ENCODE measurements at places on chromosomes 12 and 14.

GRCh38 chr14:90692061-90692460, 124.2 kb downstream of the TTC7B start:
- no peak for DNase-seq

GRCh38 chr14:91419044-91419397, 1.4 kb upstream of the CCDC88C start:
- no peak for DNase-seq

DNA sequence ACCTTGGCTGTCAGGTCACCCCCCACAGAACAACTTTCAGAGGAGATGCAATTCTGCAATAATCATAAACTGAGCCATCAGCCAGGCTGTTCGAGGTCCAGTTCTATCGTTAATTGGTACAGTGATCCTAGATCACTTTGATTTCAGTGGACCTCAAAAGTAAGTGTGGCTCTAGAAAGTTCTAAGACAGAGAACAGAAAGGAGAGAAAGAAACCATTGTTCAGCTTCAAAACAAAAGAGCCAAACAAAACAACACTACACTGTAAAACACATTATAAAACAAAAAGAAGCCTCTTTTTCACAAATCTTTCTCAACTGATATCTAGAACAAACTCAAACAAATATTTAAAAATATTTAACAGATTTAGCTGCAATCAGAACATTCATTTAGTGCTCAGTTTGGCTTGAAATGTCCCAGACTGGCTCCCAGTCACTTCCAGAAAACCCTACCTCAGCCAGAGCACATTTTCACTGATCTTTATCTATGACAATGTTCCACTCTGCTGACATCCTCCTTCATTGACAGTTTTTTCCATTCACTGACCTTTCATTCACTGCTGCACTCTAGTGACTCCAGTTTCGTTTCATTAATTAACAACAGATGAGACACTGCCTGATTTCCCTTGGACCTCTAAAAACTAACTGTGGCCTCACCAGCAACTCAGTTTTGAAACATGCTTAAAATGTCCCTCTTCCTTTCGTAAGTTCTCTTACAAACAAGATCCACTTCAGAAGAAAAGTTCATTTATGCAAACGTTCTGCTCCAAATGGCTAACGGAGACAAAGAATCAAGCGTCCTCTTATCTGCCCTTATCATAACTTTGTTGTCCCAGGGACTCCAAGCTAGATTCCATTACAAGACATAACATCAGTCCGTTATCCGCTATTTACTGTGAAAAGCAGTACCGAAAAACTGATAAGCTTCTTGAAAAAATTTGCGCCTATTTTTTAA, 56.8 kb downstream of the DUSP16 start:
- DNase-seq: no peak

- DNase-seq: no peak
Measured at GRCh38 chr14:102979406-102979805, 56.9 kb downstream of the AMN start.

GRCh38 chr12:16789204-16789790, 183.3 kb upstream of the LMO3 start:
- DNase-seq: no peak

DNA sequence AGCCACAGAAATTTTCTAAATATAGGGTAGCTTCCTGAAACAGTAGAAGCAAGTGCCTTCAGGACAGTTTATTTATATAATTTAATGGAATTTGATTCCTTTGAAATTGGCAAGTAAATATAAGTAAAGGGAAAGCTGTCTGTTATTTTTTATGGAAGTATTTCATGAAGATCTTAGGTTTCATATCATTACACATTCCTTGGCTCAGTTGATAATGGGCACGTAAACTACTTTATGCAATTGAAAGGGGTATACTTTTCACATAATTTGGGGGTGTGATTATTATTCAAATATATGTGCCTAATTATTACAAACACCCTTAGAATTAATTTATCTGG, 71.1 kb upstream of the RAP1B start:
- DNase-seq: no peak

GRCh38 chr12:121079736-121080272, 40.8 kb upstream of the OASL start:
- no peak for DNase-seq

GRCh38 chr12:56230432-56231183, 757 bp downstream of the SLC39A5 start:
- no peak for DNase-seq

DNA sequence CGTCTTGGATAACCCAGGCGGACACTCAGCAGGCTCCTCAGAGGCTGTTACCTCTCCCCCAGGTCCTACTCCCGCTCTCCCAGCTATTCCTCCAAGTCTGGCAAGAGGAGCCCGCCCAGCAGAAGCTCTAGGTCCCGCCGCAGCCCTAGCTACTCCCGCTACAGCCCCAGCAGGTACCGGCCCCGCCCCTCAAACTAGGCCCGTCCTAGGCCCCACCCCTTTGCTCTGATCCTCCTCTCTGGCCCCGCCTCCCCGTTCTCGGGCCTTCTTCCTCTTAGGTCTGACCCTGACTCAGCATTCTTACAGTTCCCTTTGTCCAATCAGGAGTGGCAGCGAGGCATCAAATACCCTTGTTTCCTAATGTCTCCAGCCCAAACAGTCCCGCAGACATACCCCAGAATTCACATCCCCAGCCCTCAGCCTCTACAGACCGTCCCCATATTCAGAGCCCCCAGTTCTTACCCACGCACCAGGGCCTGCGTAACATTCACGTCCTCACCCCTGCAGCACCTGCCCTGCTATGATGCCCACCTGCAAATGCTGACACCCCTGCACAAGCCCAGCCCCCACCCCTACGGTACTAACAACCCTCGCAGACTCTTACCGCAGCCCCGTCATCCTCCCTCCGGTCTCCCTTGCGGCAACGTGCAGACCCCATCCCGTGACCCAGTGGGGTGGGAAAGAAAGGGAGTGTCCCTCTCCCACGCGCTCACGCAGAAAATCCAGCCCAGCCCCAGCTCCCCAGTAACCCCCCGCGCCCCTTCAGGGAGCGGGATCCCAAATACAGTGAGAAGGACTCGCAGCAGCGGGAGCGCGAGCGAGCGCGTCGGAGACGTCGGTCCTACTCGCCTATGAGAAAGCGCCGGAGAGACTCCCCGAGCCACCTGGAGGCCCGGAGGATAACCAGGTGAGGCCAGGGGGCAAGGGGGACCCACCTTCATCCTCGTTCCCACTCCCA, 25.0 kb upstream of the HSPB8 start:
- DNase-seq: no peak

- DNase-seq: no peak
Measured at GRCh38 chr14:89332031-89332430, 85.0 kb downstream of the FOXN3 start.

DNA sequence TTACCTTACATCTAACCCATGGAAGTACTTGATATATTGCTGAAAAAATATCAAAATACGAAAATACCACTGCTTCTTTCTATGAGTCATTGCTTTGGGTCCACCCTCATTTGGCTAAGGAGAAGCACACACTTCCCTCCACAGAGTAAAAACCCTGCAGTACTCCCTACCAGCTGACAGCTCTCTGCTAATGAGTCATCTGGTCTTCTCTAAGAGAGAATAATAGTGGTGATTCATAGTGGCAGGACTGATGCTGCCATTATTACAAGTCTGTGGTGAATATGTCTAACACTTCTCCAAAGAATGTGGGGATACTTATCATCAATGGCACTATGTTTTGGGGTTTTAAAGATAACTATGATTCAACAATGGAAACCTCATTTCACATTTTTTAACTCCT, 90.7 kb downstream of the PPFIA2 start:
- DNase-seq: no peak

DNA sequence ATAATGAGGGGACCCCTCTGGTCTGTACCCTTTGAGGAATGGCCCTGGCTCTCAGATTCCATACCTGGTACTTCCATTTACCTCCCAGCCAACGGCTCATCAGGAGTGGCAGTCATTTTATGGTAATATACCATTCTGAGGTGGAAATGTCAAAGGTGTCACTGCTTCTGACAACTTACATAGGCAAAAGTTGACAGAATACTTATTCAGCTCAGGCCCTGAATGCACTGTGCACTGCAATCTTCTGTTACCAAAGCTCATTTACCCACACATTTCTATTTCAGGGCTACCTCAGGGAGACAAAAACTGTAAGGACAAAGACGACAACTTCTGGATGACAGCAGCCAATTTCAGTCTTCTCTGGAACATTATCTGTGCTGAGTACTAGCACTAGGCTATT, 212.2 kb upstream of the TMEM260 start:
- no peak for DNase-seq

GRCh38 chr14:88196925-88197324, 126.1 kb downstream of the KCNK10 start:
- no peak for DNase-seq

DNA sequence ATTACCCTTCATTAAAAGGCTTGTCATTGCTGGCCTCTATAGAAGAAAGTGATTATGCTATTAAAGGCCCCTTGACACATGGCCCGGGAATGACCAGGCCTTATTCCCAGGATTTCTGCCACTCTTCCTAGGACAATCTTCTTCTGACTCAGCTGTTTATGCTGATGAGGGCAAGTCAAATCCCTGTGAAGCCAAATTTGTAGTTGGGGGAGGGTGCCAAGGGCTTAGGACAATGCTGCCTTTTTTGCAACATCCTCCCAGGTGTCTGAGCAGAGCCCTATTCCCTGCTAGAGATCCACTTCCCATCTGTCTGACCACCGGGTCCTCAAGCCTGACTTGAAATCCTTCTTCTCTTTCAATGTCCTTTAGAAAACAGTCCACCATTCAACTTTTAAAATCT, 230.7 kb upstream of the SRRM4 start:
- DNase-seq: no peak

GRCh38 chr12:132462788-132463187, 27.2 kb upstream of the FBRSL1 start:
- DNase-seq: peak; percentile 51

GRCh38 chr12:117343296-117343695, 18.1 kb downstream of the NOS1 start:
- no peak for DNase-seq

- no peak for DNase-seq
Measured at GRCh38 chr12:109678719-109679118, 34.9 kb upstream of the FAM222A start.

DNA sequence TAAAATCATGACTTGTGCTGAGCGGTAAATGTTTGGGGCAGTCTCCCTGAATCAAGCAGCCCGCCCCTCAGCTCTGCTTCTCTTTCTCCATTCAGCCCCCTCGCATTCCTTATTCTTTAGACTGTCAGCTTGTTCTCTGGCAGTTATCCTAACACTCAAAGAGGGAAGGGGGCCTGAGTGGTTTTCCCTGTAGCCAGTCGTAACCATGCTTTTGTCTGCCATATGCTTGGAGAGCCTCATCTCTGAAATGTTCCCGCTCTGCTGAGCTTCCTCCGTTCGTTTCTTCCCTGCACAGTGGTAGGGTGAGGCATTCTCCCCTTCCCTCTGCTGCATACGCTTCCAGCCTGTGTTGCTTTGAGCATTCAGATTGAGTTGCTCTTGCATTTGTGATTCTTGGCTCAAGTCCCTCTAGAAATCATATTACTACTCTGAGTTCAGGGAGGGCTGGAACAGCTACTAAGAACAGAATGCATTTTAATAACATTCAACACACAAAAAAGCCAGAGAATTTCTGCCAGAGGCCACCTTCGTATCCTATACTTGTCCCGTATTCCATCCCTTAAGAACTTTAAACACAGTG, 119.7 kb downstream of the FBXL14 start:
- DNase-seq: no peak

DNA sequence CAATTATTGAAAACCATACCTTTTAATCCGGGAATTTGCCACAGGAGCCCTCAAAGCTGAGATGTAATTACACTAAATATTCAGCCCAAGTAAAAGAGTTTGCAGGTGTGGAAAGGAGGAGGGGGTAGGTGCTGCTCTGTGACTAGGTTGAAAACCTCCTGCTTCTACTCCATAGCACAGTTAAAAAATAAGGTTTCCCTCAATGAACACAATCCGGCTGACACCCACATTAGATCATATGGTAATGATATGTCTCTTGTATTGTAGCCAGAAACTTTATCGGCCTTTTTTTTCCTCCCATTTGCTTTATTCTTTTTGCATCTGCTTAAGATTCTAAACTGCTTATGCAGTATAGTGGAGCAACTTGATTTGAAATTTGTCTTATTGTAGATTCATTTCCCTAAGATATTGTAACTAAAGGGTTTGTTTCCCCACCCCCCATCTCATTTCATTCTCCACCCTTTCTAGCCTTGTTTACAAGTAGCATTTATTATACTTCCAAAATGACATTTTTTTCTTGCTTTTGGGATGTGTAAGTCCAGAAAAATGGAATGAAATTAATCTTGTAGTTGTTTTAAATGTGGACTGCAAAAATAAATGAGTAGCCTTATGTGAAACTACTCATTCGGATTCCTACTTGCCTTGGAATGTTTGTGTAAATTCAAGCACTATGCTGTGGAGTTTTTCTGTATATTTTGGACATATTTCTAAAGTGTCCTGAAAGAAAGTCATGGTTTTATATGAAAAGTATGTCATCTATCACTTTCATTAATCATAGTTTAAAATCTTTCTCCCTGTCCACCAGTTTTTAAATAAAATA, at the start of gene DCN:
TSS of gene DCN (minus strand) at position 182 of the 820 bp plus-strand sequence. CDS start 4,265 bp downstream, outside the sequence.
- DNase-seq: no peak

- no peak for DNase-seq
Measured at GRCh38 chr12:87794854-87795253, 234.3 kb downstream of the C12orf50 start.

GRCh38 chr12:82625523-82625922, 61.2 kb upstream of the TMTC2 start:
- DNase-seq: no peak

DNA sequence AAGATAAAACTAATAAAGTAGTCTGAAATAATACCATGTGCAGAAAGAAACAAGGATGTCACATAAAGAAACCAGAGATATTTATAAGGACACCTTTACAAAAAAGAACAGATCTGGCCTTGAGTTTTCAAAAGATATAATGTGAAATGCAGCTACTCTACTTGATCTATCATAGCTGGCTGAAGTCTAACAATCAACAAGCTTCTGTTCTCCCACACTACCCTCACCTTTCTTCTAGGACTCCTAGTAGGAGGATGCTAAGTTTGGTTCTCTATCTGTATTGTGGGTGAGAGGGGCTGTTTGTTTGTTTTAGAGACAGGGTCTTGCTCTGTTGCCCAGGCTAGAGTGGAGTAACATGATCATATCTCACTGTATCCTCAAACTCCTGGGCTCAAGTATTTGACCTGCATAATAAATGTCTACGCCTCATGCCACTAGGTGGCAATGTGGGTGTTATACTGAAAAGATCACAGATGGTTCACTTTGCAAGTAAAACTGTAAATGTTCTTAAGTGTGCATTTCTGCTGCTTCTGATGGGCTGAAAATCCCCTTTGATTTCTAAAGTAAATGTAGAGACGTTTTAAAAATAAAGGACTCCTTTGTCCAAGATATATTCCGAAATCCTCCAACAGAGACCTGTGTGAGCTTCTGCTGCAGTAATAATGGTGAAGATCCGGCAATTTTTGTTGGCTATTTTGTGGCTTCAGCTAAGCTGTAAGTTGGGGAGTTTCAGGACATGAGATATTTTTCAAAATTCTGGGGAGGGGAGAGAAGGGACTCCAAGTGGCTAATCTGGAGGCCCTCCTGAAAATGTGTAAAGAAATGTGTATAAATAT, 269.3 kb downstream of the DAD1 start:
- DNase-seq: peak; percentile 21

- DNase-seq: no peak
Measured at GRCh38 chr12:13680916-13681315, 300.5 kb downstream of the GRIN2B start.

- no peak for DNase-seq
Measured at GRCh38 chr14:21120686-21121085, 19.8 kb downstream of the TMEM253 start.

GRCh38 chr14:45065540-45065939, 18.4 kb upstream of the PRPF39 start:
- no peak for DNase-seq
